Activated CD4-positive, alpha-beta memory T cell treated with anti-CD3 and anti-CD28 coated beads for 36 hours (primary cell): ENCODE measurements at places on chromosomes 6 and 20. TPM values are rescaled to one million over a fixed set of nuclear protein-coding genes. Genes with fewer than 3 reads are reported as not detected.

GRCh38 chr20:5806457-5807263 lies 56.5 kb downstream of the SHLD1 start:
- DNase-seq, result no peak

DNA sequence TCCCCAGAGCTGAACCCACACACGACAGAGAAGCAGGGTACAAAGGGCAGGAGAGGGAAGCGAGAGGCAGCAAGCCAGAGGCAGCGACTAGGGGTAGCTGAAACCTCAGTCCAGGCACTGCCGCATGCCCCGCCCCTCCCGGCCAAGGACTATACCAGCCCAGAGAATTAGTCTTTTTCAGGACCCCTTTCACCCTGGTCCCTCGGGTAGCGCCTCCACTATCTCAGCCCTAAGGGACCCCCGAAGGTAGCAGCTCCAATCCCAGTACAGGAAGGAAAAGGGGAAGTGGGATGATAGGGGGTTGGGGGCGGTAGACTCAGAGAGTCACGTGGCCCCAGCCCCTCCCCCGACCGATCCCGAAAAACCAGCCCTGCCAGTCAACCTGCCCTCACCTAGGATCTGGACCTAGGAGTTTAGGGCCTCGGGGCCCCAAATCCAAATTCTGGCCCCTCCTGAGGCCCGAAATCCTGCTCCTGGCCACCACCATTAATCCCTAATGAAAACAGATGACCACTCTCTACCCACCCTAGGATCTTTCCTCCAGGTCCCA lies 1.3 kb downstream of the RGL2 start:
- no peak for DNase-seq

- no peak for DNase-seq
Measured at GRCh38 chr20:47351643-47352331, 4.7 kb downstream of the ZMYND8 start.

- peak; percentile 37 for DNase-seq
Measured at GRCh38 chr20:35146299-35146919, 727 bp downstream of the EDEM2 start.

GRCh38 chr6:44698602-44699001 lies 311.1 kb downstream of the CDC5L start:
- no peak for DNase-seq

GRCh38 chr20:38098952-38099351 lies 65.4 kb downstream of the RPRD1B start:
- DNase-seq, result no peak

- DNase-seq, result no peak
Measured at GRCh38 chr20:53984356-53985149, 85.8 kb downstream of the BCAS1 start.

Gene APOBEC2
- total RNA-seq, result not detected

Gene GABRR1
- not detected for total RNA-seq
